GM12891 (cell line): ENCODE measurements at places on chromosomes 7 and 10.

DNA sequence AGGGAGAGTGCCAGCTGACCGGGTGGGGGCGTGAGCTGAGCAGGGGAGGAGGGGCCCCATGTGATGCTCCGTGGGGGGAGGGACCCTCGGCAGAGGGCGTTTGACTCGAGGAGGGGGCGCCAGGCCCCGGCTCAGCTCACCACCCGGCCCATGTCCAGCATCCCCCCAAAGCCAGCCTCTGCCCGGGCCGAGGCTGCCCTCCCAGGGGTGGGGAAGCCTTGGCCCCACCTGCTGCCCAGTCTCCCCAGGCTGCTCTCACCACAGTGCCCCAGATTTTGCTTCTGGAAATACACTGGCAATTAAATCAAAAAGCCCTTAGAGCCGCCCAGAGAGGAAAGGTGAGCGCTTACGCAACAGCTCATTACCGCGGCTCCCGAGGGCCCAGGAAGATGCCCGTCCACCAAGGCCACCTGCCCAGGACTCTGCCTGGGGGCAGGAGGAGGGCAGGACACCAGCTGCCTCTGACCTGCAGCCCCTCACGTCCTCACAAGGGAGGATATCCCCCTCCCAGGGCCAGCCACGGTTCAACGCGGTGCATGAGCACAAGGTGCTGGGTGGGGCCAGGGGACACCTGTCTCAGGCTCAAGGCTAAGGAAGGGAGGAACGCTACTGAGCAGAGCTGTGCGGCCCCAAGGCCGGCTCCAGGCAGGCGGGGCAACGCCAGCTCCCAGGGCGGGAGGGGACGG is 70.0 kb upstream of the INPP5A start:
- DNase-seq: no peak

- DNase-seq: no peak
These were observed 2.0 kb upstream of the PITX3 start for GRCh38 chr10:102243309-102243708.

GRCh38 chr7:131225619-131226513 is 101.8 kb upstream of the MKLN1 start:
- no peak for DNase-seq

GRCh38 chr10:120145107-120145506 is 252.6 kb downstream of the SEC23IP start:
- no peak for DNase-seq

DNA sequence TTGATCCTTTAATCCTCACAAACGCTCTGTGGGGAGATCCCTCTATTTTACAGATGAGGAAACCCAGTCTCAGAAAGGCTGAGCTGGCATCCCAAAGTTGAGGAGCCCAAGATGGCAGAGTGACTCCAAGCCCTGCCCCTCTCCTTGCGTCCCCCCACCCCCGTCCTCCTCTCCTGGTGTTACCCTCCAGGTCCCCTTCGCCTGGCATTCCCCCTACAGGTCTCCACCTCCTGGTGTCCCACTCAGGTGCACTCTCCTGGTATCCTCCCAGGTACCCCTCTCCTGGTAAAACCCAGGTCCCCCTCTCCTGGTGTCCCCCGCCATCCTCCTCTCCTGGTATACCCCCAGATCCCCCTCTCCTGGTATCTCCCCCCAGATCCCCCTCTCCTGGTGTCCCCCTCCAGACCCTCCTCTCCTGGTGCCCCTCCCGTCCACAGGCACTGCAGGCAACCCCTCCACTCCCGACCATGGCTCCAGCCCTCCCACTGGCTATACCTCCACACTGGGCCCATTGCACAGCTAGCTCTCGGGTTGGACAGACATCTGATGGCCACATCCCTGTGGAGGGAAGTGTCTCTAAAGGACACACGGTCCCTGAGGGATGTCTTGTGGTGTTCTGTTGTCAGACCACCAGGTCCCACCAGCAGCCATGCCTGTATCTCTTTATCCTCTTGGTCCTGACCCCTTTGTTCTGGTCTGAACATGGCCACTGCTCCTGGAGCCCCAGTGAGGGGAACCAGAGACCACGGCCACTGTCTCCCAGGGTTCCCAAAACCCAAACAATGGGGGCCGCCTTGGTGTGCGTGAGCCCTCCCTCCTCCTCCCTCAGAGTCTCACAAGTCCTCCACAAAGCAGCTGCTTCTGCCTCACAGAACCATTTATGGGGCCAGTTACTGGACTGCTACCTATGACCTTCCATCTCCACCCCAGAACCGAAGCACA is 37.2 kb downstream of the CALML3 start:
- DNase-seq: no peak

DNA sequence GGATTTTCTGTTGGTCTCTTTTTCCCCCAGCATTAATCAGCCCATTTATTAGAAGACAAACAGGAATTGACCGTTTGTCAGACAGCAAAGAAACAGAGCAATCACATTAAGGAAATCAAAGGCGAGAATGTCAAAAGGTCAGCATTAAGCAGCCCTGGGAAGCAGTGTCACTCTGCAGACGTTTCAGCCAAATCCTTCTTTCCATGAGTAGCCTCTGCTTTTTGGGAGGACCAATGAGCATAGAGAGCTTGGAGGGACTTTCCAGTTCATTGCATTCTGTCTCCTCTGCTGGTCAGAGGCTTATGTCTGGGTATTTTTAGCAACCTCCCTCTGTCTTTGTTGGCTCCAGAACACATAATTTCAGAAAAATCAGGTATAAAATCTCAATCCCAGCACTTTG is 481.4 kb downstream of the GALNT17 start:
- DNase-seq: no peak

GRCh38 chr10:119177708-119178371 is 772 bp downstream of the PRDX3 start:
- no peak for DNase-seq

DNA sequence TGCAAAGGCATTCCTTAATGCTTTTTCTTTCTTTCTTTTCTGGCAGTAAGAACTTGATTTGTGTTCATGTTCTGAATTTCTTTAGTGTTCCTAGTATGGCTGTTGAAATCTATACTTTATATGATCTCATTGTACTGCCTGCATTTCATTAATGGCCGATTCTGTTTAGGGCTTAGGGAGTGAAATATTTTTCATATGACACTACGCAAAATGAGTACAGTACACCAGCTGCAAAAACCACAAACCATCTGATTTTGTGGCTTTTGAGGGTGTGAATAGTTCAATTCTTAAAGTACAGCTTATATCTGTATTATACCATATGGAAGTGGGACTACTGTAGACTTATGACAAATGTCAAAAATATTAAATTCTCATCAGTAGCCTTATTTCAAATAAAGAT is 69.1 kb upstream of the FOXP2 start:
- DNase-seq: no peak

DNA sequence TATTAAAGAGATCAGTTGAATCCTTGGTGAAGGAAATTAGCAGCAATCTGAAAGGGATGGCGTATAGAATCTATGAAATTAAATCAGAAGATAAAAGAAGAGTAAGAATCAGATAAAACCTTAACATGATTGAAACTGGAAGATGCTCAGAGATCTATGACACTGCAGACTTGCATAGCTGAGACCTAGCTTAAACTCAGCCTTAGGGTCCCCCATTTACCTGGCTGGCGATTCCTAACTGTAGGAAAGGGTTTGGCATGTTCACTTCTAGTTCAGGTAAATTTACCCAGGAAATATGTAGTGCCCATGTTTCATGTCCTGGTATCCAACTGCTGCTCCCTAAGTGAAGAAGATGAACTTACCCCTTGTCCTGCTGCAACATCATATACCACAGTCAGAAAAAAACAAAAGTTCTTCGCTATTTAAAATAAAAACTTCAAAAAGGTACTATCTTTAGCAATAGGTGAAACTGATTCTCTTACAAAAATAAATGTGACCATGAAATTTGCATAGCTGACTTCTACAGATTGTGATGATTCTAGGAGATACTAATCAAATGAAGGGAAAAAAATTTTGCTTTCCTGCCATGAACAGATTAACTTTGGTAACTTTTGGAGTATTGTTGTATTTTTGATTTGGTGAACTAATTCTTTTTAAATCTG is 47.8 kb upstream of the TMEM243 start:
- DNase-seq: no peak

DNA sequence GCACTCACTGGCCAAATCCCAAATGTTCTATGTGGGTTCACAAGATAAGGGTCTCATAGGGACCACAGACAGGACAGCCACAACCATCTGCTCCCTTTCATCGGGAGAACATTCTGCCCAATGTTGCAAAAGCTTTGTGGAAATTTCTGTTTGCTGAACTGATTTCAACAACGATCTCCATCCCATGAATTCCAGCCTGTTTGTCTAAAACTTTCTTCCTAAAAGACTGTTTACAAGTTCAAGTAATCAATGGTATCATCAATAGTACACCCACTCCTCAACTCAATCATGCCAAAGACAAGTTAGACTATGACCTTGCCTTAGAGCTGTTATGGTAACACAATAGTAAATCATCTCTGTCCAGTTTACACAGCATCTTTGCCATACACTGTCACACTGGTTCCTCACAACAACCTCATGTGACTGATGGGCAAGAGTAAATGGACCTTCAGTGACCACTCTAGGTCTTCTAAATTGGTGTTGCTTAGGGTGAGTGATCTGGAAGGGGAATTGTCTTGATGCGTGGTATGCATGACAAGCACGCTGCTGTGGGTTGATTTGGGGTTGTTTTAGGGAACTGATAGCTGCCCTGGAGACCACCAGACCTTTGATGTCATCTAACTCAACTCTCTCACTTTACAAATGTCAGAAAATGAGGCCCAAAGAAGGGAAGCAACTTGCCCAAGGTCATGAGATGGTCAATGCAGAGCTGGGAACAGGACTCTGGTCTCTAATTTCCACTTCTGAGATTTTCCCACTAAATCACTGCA is 95.1 kb downstream of the PPP1R3C start:
- DNase-seq: no peak

DNA sequence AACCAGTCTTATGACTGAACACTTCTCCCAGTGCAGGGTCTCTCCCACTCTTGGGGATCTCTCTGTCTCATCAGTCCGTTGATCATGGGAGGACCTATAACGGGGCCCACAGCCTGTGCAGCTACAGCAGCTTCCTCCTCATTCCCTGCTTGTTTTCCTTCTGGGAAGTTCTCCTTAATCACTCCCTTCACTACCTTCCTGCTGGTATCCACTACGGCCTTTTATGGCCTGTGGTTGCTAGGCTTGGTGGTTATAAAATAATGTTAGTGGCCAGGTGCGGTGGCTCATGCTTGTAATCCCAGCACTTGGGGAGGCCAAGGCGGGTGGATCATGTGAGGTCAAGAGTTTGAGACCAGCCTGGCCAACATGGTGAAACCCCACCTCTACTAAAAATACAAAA is 3.5 kb upstream of the ZNF282 start:
- no peak for DNase-seq

- DNase-seq: no peak
These were observed 80.4 kb upstream of the MGMT start for GRCh38 chr10:129386415-129387257.

- no peak for DNase-seq
These were observed 50.1 kb downstream of the SFTPD start for GRCh38 chr10:79898597-79899325.

- DNase-seq: no peak
These were observed 26.1 kb downstream of the MNX1 start for GRCh38 chr7:156984174-156984891.

- DNase-seq: no peak
These were observed 201.3 kb downstream of the SLC25A13 start for GRCh38 chr7:96120445-96121225.

DNA sequence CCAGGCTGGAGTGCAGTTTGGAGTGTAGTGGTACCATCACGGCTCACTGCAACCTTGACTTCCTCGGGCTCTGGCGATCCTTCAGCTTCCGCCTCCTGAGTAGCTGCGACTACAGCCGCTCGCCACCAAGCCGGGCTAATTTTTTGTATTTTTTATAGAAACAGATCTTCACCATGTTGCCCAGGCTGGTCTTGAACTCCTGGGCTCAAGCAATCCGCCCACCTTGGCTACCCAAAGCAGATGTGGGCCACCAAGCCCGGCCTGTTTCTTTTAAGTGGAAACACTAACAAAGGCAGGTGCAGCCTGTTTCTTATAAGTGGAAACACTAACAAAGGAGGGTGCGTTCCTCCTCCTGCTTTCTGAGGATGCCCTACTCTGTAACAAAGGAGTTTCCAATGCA is 18.2 kb downstream of the PRF1 start:
- DNase-seq: no peak

- DNase-seq: no peak
These were observed 103.7 kb downstream of the RBM20 start for GRCh38 chr10:110747609-110748464.

DNA sequence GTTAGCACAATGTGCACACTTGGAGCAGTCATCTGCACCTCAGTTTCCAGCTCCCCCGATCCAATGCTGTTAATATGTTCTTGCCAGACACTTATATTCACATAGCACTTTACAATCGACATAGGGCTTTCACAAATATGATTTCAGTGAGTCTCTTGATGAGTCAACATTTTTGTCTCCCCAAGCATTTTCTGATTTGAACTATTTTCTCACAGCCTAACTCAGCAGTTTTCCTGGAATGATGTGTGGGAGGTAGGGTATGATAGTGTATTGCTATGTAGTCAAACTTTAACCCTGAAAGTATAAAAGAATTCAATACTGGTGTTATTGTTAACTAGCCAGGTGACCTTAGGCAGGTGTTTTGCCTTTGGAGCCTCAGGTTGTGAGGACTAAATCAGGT is 82.5 kb upstream of the LRGUK start:
- DNase-seq: no peak
